ENCODE measurements at places on chromosomes 6 and 20.

- no peak for DNase-seq
These were observed 1.2 kb upstream of the RIPOR3 start for GRCh38 chr20:50692552-50692933.

GRCh38 chr20:20455926-20456325, 88.0 kb downstream of the INSM1 start:
- DNase-seq: no peak

DNA sequence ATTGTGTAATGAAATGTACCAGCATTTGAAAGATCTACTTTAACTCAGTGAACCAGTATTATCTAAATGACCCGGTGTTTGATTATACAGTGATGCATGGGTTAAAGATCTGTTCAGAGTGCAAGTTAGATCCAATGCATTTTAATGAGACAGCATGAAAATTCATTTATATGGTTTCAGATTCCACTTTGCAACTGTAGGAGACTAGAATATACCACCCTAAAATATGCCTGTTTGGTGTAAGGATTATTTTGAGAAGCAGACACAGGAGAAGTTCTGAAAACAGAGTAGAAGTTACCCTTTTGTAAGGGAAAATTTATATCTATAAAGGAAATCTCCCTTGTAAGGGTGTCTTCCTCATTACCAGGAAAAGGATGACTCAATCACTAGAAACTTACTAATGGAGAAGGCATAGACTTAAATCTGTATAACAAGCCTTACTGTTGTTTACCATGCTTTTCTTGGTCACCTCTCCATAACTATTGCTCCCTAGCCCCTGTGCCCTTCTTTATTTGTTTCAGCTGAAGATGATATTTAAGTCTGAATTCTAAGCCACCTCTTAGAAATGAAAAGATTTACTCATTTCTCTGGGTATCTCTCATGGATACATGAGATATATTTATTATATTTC, 105.4 kb downstream of the NCOA3 start:
- DNase-seq: no peak

- no peak for DNase-seq
These were observed 766.8 kb upstream of the MAN1A1 start for GRCh38 chr6:120116343-120116742.

- peak; percentile 81 for DNase-seq
These were observed 39.8 kb downstream of the HIVEP1 start for GRCh38 chr6:12051861-12052368.

- no peak for DNase-seq
These were observed 703 bp downstream of the EPHA7 start for GRCh38 chr6:93418408-93419303.

GRCh38 chr20:60257671-60258070, 299.4 kb downstream of the CDH26 start:
- no peak for DNase-seq

DNA sequence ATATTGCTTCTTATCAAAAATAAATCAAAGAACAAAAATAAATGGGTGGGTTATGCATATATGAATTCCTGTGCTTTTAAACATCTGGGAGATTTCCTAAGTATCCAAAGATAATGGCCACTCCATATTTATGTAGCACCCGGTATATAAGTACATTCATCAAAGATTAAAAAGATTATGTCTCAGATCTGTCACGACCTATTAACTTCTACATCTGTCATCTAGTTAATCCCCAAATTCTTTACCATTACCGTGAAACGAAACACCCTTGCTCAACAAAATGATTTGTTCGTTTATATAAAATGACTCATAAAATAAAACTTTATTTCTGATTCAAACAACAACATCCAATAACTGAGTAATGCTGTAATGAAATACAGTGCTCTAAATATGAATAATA, 64.8 kb upstream of the FOXQ1 start:
- no peak for DNase-seq

- DNase-seq: no peak
These were observed 280.4 kb downstream of the PACRG start for GRCh38 chr6:163008186-163008585.

DNA sequence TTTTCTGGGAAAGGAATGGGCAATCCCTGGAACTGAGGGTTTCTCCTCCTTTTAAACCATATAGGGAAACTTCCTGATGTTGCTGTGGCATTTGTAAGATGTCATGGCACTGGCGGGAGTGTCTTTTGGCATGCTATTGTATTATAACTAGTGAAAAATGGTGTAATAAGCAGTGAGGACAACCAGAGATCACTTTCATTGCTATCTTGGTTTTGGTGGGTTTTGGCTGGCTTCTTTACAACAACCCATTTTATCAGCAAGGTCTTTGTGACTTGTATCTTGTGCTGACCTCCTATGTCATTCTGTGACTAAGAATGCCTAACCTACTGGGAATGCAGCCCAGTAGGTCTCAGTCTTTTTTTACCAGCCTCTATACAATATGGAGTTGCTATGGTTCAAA, 9.1 kb upstream of the DCBLD1 start:
- DNase-seq: no peak
